T-helper 17 cell (primary cell): ENCODE measurements at places on chromosomes 11 and 22. TPM values are rescaled to one million over a fixed set of nuclear protein-coding genes. Genes with fewer than 3 reads are reported as not detected.

Gene CDC42BPG
- total RNA-seq: 4.0 TPM

Gene MUC2
- not detected for total RNA-seq

Gene MAP6
- 0.12 TPM for total RNA-seq

Gene KCNJ1
- 0.22 TPM for total RNA-seq

- DNase-seq: peak; percentile 59
Observed at GRCh38 chr22:19756288-19757128, 4.1 kb upstream of the TBX1 start.

DNA sequence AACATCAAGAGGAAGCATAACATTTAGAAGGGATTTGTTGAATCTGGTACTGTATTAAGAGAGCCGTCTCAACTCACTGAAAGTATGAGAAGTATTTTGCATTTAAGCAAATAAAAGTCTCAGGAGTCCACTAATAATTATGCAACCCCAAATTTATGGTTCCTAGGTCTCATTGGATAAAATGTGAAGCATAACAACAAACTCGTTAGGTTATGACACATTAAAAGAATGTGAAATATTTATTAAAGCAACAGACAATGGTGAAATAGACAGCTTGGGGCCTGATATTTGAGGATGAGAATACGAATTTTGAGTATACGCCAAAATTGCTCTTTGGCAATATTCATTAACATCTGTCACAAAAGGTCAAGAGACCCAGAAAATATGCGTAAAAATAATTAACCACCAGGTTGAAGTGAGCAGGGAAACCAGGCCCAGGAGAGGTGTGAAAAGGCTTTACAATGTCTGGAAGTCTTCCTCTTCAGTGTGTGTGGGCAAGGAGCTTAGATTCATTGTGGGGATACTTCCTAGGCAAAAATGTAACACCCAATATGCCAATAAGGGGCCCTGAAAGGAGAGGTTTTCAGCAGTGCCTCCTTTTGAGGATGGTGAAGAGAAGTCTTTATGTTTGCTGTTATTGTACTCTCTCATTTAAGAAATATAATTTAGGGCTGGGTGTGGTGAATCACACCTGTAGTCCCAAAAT is 89.2 kb downstream of the FDX1 start:
- no peak for DNase-seq

DNA sequence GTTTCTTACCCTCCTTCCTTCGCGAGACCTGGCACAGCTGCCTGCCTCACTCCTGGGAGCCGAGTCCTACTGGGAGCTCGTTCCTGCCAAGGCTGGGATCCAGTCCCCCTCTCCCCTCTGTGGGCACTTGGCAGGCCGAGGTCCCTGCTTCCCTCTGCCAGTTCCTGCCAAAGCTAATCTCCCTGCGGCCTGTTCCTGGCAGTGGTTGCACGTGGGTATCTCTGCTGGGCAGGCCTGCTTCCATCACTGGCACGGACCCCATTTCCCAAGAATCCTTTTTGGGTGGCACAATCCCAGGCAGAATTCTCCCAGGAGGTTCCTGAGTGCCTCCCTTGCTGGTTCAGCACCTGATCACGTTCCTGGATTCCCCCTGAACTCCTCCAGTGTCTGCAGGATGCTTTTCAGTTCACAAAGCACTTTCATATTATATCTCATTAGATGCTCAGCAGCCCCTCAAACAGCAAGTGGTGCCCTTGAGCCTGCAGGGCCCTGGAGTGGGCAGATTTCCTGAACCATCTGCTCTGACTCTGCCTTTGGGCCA is 96.5 kb downstream of the RRM1 start:
- no peak for DNase-seq

GRCh38 chr11:34773826-34774225 is 142.4 kb downstream of the APIP start:
- DNase-seq: no peak

- DNase-seq: no peak
Observed at GRCh38 chr11:121024989-121025388, 1.1 kb downstream of the TBCEL start.

GRCh38 chr11:10318527-10318802 is 13.6 kb downstream of the ADM start:
- DNase-seq: no peak

DNA sequence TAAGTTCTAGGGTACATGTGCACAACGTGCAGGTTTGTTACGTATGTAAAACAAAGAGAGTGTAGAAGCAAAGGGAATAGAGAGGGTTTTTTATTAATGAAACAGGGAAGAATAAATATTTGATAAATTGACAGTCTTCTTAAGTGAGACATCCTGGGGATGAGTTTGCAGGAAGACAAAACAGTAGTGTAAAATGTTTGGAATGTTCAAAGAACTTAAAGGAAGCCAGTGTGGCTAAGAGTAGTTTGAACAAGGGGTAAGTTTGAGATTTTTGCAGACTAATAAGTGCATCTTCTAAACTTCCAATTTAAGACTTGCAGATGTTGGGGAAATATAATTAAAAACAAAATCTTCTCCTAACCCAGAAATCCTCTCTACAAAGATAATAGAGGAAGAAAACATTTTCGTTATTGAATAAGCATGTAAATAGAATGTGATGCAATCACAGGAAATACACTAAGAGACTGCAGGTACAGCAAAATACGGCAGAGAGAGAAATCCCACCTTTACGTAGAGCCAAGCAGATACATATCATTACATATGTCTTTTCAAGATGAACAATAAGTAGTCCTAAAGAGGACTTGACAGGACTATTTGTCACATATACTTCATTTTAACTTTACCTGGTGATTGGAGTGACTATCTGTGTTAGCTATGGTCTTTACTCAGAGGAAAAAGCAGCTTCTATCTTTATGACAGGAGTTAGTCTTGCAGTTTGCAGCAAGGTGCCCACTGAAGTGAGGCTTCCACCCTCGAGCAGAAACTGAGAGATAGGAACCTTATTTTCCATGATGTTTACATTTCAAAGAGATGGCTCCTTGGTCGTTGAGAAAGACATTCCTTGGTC is 402.1 kb downstream of the CNTN5 start:
- no peak for DNase-seq

DNA sequence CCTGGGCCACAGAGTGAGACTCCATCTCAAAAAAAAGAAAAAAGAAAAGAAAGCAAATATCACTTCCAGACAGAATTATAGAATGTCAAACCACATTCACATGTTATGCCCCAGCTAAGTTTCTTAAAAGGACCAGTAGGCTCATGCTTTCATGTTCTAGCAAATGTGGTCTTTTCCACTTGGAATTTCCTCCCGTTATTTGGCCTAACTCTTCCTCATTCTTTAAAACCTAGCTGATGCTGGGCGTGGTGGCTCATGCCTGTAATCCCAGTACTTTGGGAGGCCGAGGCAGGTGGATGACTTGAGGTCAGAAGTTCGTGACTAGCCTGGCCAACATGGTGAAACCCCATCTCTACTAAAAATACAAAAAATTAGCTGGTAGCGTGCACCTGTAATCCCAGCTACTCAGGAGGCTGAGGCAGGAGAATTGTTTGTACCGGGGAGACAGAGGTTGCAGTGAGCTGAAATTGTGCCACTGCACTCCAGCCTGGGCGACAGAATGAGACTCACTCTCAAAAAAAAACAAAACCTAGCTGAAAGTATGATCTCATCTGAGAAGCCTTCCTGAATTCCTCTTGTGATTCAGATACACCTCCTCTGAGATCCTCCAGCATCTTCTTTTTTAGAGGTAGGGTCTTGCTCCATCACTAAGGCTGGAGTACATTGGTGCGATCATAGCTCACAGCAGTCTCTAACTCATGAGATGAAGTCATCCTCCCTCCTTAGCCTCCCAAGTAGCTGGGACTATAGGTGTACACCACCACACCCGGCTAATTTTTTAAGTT is 50.4 kb downstream of the FCHSD2 start:
- no peak for DNase-seq

GRCh38 chr11:6129635-6130034 is 22.2 kb downstream of the OR56B4 start:
- no peak for DNase-seq

GRCh38 chr11:130571519-130571918 is 123.1 kb downstream of the ADAMTS15 start:
- no peak for DNase-seq
